ENCODE measurements at places on chromosomes 11 and 22.

- DNase-seq, result no peak
Measured at GRCh38 chr22:21568347-21569075, 997 bp downstream of the UBE2L3 start.

GRCh38 chr11:133065847-133066485, 466.3 kb downstream of the OPCML start:
- no peak for DNase-seq

DNA sequence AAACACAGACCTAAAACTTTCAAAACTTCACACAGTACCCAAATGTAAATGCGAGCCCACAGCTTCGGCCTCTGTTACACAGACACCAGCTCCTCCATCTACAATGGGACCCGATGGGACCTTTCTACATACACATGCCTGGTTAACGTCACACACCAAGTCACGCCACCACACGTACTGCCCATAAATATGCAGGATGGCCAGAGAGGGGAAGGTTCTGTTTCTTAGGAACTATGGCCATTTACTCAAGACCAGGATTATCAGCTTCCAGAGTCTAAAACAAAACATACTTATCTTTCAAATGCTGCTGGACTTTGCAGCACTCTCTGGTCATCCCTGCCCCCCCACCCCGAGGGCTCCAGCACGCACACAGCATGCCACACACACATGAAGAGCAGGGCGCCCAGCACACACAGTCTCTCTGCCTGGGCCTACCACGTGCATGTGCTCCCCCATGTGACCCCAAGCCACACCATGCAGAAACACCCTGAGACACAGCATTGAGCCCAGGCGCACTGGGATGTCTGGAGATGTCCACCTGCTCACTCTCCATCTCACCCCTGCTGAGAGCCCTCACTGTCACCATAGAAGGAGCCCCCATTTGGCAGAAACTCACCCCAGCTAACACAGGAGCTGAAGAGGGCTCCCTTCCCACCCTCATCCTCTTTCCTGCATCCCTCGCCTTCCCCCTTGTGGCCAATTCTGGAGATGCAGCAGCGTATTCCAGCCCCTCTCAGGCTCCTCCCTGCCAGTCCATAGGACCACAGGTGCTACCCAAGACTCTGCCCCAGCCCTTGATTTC, 61.8 kb downstream of the SLC22A12 start:
- DNase-seq, result peak; percentile 21

DNA sequence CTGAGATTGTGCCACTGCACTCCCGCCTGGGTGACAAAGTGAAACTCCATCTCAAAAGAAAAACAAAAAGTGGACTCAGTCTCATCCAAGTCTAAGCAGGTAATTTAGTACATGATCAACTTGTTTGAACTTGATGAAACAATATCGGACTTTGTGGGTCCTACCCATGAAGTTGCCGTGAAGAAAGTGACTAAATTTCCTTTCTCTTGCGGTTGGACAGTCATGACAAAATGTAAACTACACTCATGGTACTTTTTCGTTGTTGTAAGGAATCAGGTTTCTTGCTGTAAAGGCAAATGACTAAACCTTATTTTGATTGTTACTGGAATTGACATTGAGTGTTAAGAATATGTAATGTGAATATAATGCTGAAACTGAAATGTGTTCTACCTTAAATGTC, 164.5 kb upstream of the PLET1 start:
- DNase-seq, result no peak

DNA sequence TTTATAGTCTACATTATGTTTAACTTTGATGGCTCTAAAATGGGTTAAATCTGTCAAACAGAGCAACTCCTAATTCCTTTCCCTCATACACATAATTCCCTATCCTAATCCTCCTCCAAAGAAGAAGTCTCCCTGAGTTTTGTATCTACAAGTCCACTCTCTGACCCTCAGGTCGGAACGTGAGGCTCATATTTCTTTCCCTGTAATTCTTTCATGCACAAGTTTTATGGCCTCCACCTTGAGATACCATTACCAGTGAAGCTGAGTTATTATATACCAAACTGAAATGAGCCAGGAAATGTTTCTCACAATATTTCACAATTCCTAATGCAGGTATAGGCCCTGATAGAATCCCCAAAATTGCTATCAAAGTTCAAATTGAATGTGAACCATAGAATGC, 106.4 kb downstream of the CASP12 start:
- DNase-seq, result no peak

GRCh38 chr11:102449651-102450570, 2.7 kb downstream of the TMEM123 start:
- DNase-seq, result no peak

DNA sequence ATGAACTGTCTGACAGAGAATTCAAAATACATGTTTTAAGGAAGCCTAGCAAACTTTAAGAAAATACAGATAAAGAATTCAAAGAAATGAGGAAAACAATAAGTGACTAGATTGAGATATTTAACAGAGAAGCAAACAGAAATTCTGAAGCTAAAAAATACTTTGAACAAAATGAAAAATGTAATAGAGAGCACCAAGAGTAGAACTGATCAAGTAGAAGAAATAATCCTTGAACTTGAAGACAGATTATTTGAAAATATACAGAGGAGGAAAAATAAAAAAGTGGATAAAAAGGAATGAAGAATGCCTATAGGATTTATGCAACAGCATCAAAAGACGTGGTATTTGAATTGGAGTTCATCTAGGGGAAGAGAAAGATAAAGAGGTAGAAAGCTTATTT, 101.9 kb upstream of the OR4B1 start:
- DNase-seq, result no peak

GRCh38 chr11:127679816-127680545, 679.4 kb upstream of the KIRREL3 start:
- DNase-seq, result no peak

DNA sequence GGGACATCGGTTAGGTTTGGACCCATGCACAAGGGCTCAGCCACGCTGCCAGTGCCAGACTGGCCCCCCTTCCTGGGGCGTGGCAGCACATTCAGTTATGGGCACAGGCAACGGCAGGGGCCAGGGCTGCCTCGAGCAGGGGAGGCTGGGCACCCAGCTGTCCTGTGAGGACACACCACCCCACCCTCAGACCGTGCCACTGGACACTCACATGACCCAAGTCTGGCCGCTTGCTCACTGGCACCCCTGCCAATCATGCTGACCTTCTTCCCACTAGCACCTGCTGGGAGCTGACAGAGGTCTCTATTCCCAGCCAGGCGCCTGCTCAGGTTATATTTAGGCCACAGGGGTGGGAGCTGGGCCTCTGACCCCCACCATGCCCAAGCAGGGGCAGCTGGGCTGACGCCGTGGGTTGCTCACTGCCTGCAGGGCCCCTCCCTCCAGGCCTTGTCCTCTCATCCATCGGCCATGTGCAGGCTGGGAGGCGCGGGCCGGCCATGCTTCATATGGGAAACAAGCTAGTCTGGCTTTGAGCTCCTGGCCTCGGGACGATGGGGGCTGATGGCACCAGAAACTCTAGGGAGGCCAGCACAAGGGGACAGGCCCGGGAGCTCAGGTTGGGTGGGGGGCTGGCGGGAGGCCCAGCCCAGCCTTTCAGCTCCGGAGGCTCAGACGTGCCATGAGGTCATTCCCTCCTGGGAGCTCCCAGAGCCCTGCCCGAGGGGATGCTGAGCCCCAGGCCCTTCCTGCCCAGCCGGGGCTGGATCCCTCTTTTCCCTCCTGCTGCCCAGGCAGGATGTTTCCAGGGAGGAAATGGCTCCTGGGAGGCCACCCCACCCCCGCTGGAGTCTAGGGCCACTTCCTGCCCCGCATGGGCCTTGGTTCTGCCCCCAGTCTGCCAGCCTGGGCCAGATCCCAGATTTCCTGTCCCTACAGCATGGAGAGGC, 15.2 kb upstream of the TBX1 start:
- no peak for DNase-seq

- DNase-seq, result no peak
Measured at GRCh38 chr22:46259374-46259773, 3.8 kb downstream of the PKDREJ start.

GRCh38 chr11:64930340-64930739, 5.4 kb downstream of the GPHA2 start:
- no peak for DNase-seq

DNA sequence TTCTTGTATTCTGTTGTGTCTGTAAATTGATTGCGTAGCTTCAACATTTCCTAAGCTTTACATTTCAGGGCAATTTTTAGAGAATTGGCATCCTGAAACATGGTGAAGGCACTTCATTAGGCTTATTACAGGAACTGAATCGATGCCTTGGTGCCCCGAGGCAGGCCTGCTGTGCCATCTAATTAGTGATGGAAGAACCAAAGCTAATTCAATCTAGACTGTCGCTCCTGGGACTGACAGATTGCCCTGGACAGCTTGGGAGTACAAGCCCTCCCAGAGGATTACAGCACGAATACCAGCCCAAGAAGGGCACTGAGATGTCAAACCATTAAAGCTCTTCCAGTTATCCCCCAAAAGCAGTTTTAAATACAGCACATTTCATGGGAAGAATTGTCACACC, 243.2 kb upstream of the ZC3H12C start:
- no peak for DNase-seq

- no peak for DNase-seq
Measured at GRCh38 chr22:36658900-36659299, 44.7 kb downstream of the CACNG2 start.

GRCh38 chr11:27914080-27914479, 193.9 kb downstream of the KIF18A start:
- no peak for DNase-seq

DNA sequence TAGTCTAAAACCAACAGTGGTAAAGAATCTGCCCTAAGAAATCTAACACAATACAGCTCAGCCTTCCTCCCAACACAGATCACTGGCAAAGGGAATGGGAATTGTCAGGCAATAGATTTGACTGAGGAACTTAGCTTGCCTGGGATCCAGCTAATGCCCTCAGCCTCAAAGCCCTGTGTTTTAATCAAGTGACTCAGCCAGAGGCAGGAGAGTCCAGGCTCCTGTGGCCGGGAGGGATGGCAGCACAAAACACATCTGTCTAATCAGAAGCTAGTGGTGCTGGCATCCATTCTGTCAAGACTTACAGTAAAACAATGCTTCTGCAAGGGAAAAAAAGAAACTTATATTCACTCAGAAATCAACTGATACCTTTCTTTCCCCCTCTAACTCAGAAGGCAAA, 5.6 kb downstream of the SYTL2 start:
- no peak for DNase-seq

DNA sequence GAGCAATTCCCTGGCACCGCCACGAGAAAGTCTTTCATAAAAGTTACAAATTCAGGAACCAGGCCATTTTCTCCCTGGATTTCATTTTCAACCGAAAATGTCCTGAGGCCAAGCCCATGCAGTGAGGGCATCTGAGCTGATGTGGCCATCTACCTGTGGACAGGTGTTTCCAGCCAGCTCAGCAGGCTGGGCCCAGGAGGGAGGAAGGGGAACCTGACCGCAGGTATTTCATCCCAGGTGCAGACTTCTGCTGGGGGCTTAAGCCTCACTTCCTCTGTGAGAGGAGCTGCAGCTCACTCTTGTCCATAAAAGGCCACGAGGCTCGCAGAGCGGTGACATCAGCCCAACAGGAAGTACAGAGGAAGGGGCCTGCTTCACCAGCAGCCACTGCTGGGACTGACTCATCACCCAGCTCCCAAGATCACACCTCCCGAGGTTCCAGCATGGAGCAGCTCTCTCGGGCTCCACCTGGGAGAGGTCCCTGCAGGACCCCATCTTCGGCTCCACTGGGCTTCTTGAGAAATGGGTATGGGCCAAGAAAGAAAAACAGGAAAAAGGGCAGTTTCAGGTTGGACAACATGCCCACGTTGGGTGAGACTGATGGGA, 56.4 kb downstream of the MYH9 start:
- peak; percentile 81 for DNase-seq

DNA sequence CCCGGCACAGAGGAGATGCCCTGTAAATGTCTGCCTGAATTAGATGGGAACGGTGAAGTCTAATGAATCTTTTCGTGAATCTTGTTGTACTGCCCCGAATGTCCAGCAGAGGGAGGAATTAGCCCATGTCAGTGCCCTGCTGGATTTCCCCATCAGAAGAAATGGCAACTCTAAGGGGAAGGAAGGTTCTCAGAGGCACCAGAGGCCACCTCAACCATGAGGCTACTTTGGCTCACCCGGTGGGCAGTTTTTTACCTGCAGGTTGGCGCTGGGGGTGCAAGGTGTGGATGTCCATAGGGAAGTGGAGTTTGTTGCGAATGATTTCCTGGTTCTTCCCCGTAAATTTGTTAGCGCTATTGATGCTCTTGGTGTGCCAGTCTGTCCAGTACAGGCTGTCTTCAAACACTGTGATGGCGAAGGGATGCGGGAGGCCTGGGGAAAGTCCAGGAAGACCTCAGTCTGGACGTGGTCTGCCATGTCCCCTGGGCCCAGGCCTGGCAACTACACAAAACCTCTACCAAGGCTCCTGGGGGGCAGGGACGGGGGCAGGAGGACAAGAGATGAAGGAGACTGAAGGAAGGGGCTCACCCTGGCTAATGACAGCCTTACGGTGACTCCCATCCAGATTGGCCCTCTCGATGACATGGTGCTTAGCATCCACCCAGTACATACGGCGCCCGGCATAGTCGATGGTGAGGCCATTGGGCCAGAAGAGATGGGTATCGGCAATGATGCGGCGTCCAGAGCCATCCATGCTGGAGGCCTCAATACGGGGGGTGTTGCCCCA, 28.5 kb downstream of the LRP4 start:
- no peak for DNase-seq

DNA sequence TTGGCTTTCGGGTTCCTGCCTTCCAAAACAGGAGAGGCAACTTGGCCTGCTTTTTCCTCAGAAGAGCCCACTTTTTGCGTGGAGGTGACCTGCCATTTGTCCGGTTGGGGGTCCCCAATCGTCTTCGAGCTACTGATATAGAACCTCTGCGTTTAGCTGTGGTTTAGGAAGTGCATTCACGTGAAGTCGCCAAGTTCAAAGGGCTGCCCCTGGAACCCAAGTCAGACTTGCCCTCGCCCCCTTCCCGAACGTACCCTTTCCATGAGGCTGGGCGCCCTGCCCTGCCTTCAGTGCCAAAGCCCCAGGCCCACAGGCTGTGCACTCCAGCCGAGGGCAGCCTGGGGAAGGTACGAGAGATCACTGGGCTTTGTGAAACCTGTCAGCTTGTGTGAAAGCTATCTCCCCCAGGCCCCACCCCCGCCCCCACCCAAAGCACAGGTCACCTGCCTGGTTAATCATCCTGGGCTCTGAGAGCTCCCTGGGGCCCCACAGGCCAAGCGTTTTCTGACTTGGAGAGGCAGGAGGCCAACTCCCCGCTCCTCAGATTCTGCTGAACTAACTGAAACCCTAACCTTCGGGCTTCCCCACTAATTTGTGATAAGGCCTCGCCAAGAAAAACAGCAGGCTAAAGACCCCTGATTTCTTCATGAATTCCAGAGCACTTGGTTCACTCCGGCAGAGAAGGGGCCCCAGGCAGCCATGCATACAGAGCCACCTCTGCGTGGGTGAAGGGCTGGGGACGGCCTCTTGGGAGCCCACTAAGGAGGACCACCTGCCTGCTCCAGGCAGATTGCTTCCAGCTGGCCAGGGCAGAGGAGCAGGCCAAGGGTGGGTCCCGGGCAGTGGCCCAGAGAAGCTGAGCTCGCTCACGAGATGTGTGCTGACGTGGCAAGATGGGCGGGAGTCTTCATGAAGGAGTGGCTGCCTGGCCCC, 25.8 kb upstream of the KCNQ1OT1 start:
- DNase-seq, result no peak

GRCh38 chr11:44607987-44608386, 42.5 kb downstream of the CD82 start:
- DNase-seq, result no peak

Data from NCI-H510A (cell line).